Progenitor cell of endocrine pancreas (in vitro differentiated cells): ENCODE measurements at places on chromosomes 2 and 18.

DNA sequence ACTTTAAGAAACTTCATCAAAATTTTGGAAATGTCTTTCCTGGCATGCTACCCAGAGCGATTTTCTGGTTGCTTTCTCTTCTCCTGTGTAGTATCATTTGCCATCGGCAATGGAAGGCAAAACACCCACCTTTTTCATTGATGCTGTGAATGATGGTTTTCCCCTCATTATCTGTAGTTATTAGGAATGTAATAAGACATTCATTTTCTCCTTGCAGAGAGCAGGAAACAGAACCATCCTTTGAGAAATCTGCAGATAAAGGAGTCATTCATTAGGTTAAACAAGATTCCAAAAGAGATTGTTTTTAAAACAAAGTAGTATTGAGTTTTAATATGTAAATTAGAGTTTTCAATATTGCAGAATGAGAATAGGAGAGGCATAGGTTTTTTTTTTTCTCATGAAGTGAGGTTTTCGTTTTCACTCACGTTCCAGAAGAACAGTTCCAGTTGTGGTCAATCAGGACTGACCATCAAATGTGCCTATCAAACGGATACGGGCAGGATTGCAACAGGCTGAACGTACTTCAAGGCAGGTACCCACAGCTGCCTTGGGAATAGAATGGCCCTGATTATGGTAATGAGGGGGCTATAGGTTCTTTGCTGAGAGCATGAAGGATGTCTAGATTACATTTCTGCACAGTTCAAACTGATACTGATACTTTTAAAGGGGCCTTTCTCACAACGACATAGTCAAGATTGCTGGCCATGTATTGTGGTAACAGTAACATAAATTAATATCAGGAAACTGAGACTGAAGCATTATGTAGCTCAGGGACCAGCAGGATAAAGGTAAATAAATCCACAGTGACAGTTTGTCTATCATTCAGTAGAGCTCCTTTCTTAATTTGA lies 49.8 kb upstream of the PLA2R1 start:
- no peak for DNase-seq
- H3K36me3 ChIP-seq = peaks cover 6% of the 10 kb centered on the region
- no peak overlapping the region for H3K27ac ChIP-seq
- H3K4me3 ChIP-seq = no peak overlapping the region
- no peaks in the 10 kb centered on the region for H3K4me1 ChIP-seq

- H3K4me3 ChIP-seq = no peak overlapping the region
- no peak for DNase-seq
These were observed 20.4 kb downstream of the PPM1B start for GRCh38 chr2:44189104-44189503.

GRCh38 chr18:63267975-63268721 lies 51.4 kb downstream of the BCL2 start:
- H3K27ac ChIP-seq = no peak overlapping the region
- peaks cover 2% of the 10 kb centered on the region for H3K4me1 ChIP-seq
- no peaks in the 10 kb centered on the region for H3K36me3 ChIP-seq
- peaks cover 10% of the 10 kb centered on the region for H3K27me3 ChIP-seq
- H3K4me3 ChIP-seq = no peak overlapping the region

DNA sequence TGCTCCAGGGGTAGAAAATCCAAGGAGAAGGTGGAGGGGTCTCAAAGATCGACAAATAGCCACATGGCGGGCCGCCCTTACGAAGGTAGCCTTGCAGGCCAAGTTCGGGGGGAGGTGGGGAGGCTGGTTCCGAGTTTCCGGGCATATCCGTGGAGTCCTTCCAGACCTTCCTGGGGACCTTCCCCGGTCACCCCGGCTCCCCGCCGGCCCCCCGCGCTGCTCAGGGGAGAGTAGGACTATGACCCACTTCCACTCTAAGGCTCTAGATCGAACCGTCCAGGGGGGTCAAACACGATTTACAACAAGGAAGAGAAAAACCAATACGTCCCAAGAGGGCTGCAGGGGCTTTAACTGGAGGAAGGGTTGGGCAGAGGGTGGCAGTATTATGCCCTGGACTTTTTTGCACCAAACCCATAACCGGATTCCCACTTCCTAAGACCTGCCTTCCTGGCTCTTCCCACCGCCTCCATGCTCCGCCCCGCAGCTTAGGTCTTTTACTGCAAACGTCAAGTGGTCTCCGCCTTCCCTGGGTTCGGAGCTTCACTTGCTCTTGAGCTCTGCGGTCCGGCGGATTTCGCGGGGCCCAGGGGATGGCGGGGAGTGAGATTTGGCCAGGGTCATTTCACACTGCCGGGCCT lies 779 bp upstream of the LYPD6 start:
- peak overlapping the region; percentile 93 for H3K27ac ChIP-seq
- peaks cover 36% of the 10 kb centered on the region for H3K4me1 ChIP-seq
- peak overlapping the region; percentile 87 for H3K4me3 ChIP-seq
- peaks cover 3% of the 10 kb centered on the region for H3K27me3 ChIP-seq

GRCh38 chr18:78159397-78159796 lies 820.2 kb upstream of the SALL3 start:
- H3K27ac ChIP-seq = no peak overlapping the region
- peaks cover 4% of the 10 kb centered on the region for H3K27me3 ChIP-seq
- no peaks in the 10 kb centered on the region for H3K36me3 ChIP-seq
- no peak overlapping the region for H3K4me3 ChIP-seq
- no peak for DNase-seq
- peaks cover 16% of the 10 kb centered on the region for H3K4me1 ChIP-seq

- H3K4me1 ChIP-seq = no peaks in the 10 kb centered on the region
- no peak for DNase-seq
- H3K36me3 ChIP-seq = no peaks in the 10 kb centered on the region
- H3K27ac ChIP-seq = no peak overlapping the region
- H3K4me3 ChIP-seq = no peak overlapping the region
These were observed 720.8 kb downstream of the SLC4A3 start for GRCh38 chr2:220348206-220348605.

GRCh38 chr2:105522645-105523044 lies 123.8 kb upstream of the FHL2 start:
- H3K4me3 ChIP-seq = no peak overlapping the region
- H3K27me3 ChIP-seq = no peaks in the 10 kb centered on the region
- no peak for DNase-seq
- no peaks in the 10 kb centered on the region for H3K4me1 ChIP-seq

GRCh38 chr2:1837022-1837421 lies 92.7 kb upstream of the PXDN start:
- DNase-seq = no peak
- no peak overlapping the region for H3K4me3 ChIP-seq
- H3K27ac ChIP-seq = peak overlapping the region; percentile 6
- H3K36me3 ChIP-seq = no peaks in the 10 kb centered on the region
- peaks cover 30% of the 10 kb centered on the region for H3K27me3 ChIP-seq

DNA sequence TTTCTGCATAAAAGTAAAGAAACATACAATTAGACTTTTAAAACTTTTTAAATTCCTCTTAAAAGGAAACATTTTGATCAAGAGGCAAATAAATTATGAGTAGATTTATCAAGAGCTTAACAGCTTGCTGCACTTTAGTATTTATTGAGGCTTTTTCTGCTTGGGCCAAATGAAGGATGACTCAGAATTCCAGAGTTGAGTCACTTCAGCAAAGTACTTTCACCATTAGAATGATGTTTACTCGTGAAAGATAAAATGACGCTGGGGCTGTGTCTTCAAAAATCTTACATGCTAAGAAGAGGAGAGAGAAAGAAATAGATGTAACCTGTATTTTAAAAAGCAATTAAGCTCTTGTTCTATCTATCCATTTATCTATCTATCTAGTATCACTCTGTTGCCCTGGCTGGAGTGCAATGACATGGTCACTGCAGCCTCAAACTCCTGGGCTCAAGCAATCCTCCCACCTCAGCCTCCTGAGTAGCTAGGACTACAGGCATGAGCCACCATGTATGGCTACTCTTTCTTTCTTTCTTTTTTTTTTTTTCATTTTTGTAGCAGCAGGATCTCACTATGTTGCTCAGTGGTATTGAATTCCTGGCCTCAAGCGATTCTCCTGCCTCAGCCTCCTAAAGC lies 75.3 kb upstream of the RIOK3 start:
- no peak for DNase-seq
- H3K27ac ChIP-seq = no peak overlapping the region
- H3K4me1 ChIP-seq = peaks cover 2% of the 10 kb centered on the region
- H3K27me3 ChIP-seq = no peaks in the 10 kb centered on the region
- no peak overlapping the region for H3K4me3 ChIP-seq
- H3K36me3 ChIP-seq = no peaks in the 10 kb centered on the region

DNA sequence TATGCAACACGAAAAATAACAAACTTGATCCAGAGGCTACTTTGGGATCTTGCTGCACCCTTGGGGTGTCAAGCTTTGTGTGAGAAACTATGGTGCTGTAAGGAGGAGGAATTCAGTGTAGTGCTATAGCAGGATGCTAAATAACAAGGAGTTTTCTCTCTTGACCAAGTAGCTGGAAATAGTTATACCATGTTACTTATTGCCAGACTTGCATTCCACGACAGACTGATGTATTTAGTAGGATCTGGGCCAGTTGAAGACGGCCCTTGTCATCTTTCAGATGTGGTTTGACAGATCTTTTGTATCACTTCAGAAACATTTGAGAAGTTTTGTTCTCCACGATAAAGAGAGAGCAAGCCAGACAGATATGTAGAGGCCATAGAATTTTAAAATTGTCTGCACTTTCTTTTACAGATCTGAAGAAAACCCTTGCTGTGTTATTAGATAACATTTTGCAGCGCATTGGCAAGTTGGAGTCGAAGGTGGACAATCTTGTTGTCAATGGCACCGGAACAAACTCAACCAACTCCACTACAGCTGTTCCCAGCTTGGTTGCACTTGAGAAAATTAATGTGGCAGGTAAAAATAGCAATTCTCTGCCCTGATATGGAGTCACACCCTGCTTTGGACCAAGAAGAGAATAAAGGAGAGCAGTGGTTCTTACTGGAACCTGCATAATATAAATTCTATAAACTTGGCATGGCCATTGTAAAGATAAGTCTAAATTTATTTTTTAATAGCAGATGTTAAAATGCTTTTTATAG lies 16.3 kb downstream of the MGAT5 start:
- H3K27ac ChIP-seq = no peak overlapping the region
- no peak for DNase-seq

- DNase-seq = no peak
- peaks cover 2% of the 10 kb centered on the region for H3K4me1 ChIP-seq
- no peak overlapping the region for H3K27ac ChIP-seq
- H3K4me3 ChIP-seq = no peak overlapping the region
- no peaks in the 10 kb centered on the region for H3K36me3 ChIP-seq
These were observed 544.4 kb upstream of the DSEL start for GRCh38 chr18:68060871-68061270.

- H3K4me3 ChIP-seq = no peak overlapping the region
- H3K4me1 ChIP-seq = peaks cover 2% of the 10 kb centered on the region
- DNase-seq = no peak
- no peaks in the 10 kb centered on the region for H3K36me3 ChIP-seq
- H3K27me3 ChIP-seq = no peaks in the 10 kb centered on the region
These were observed 282.7 kb downstream of the MBD2 start for GRCh38 chr18:53941601-53942338.

DNA sequence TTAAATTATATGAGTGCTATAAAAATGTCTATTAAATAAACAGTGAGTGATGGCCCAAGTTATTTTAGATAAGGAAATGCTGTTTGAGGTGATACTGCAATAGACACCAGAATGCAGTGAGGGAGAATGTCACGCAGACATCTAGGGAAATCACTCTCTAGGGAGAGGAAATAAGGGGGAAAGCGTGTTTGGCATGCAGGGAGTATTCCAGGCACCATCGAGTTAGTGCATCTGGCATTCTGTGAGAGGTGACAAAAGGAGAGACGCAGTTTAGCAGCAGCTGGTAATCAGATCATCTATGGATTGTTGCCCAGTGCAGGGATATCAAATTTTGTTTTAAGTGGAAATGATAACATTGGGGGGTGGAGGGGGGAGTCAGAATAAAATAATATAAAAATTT lies 175.4 kb upstream of the NETO1 start:
- no peak overlapping the region for H3K27ac ChIP-seq
- no peaks in the 10 kb centered on the region for H3K27me3 ChIP-seq
- H3K36me3 ChIP-seq = no peaks in the 10 kb centered on the region
- peaks cover 37% of the 10 kb centered on the region for H3K4me1 ChIP-seq
- no peak overlapping the region for H3K4me3 ChIP-seq

- peak; percentile 88 for DNase-seq
- H3K27ac ChIP-seq = no peak overlapping the region
- H3K4me3 ChIP-seq = no peak overlapping the region
- peaks cover 13% of the 10 kb centered on the region for H3K27me3 ChIP-seq
- H3K36me3 ChIP-seq = no peaks in the 10 kb centered on the region
These were observed 67.4 kb downstream of the STEAP3 start for GRCh38 chr2:119290859-119291587.

- H3K4me1 ChIP-seq = peaks cover 10% of the 10 kb centered on the region
- no peak overlapping the region for H3K4me3 ChIP-seq
- no peaks in the 10 kb centered on the region for H3K27me3 ChIP-seq
- H3K27ac ChIP-seq = no peak overlapping the region
- no peak for DNase-seq
These were observed 82.1 kb downstream of the RNF144A start for GRCh38 chr2:6999211-6999877.

DNA sequence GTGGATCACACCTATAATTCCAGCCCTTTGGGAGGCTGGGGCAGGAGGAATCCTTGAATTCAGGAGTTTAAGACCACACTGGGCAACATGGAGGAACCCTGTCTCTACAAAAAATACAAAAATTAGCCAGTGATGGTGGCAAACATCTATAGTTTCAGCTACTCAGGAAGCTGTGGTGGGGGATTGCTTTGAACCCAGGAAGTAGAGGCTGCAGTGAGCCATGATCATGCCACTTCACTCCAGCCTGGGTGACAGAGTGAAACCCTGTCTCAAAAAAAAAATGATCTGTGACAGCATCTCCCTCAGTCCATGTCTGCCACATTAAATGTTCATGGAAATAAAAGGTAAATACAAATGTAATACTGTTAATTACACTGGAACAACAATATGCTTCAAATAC lies 121.4 kb upstream of the COL5A2 start:
- no peaks in the 10 kb centered on the region for H3K27me3 ChIP-seq
- H3K27ac ChIP-seq = no peak overlapping the region
- no peak for DNase-seq
- H3K4me3 ChIP-seq = no peak overlapping the region
- no peaks in the 10 kb centered on the region for H3K36me3 ChIP-seq
- no peaks in the 10 kb centered on the region for H3K4me1 ChIP-seq

DNA sequence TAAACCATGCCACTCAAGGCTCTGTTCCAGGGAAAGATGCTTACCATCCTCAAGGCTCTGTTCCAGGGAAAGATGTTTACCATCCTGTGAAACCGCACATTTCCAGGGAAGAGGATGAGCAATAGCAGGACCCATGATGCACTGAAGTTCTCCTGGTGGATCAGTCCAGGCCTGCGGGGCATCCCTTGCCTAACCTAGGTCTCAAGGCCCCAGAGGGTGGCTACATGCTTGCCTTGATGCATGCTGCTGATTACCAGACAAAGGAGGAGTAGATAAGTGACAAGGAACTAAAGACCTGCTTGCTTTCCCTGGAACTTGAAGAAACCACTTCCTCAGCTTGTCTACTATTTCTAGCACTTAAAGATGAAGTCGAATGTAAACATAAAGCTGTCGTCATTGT lies 111.0 kb upstream of the LINC00305 start:
- H3K36me3 ChIP-seq = no peaks in the 10 kb centered on the region
- H3K27ac ChIP-seq = no peak overlapping the region
- no peaks in the 10 kb centered on the region for H3K27me3 ChIP-seq
- H3K4me3 ChIP-seq = no peak overlapping the region
- no peak for DNase-seq
- H3K4me1 ChIP-seq = peaks cover 22% of the 10 kb centered on the region
